Pulmonary artery endothelial cell (primary cell): ENCODE measurements at places on chromosomes 2 and 18.

- no peak for DNase-seq
Measured at GRCh38 chr2:56729212-56729611, 545.4 kb downstream of the CCDC85A start.

DNA sequence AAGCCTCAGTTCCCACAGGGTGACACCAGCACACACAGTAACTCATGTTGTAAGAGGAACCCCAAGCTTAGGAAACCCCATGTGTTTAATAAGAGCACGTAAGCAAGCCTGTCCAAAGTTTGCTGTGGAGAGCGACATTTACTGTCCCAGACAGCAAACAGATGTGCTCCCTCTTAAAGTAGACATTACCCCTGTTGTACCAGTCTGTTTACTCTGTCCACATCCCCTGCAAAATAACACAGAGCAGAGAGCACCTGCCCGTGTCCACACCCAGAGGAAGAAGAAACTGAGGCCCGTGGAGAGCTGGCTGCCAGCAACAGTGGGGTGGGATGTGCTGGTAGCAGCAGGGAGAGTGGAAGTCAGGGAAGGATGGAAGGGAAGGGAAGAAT, 243.5 kb downstream of the GBX2 start:
- no peak for DNase-seq

DNA sequence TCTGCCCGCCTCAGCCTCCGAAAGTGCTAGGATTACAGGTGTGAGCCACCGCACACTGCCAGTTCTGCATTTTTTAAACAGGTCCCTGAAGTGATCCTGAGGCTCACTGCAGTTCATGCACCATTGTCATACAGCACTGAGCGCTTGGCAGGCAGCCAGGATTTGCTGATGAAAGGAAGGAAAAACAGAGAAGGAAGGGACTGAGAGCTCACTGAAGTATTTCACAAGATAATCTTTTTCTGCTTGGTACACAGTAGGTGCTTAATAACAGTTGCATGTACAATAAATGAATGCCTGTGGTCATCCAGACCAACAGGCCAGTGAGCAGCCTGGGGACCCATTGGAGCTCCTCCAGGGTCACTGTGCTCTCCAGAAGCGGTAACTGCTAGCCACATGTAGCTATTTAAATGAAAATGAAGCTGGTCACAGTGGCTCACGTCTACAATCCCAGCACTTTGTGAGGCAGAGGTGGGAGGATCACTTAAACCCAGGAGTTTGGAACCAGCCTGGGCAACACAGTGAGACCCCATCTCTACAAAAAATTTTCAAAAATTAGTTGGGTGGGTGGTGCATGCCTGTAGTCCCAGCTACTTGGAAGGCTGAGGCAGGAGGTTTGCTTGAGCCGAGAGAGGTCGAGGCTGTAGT, 33.1 kb upstream of the SMAD7 start:
- DNase-seq = no peak

- DNase-seq = no peak
Measured at GRCh38 chr2:219506153-219506801, 7.6 kb downstream of the GMPPA start.

GRCh38 chr18:37577051-37577611, 11.5 kb upstream of the CELF4 start:
- DNase-seq = no peak

DNA sequence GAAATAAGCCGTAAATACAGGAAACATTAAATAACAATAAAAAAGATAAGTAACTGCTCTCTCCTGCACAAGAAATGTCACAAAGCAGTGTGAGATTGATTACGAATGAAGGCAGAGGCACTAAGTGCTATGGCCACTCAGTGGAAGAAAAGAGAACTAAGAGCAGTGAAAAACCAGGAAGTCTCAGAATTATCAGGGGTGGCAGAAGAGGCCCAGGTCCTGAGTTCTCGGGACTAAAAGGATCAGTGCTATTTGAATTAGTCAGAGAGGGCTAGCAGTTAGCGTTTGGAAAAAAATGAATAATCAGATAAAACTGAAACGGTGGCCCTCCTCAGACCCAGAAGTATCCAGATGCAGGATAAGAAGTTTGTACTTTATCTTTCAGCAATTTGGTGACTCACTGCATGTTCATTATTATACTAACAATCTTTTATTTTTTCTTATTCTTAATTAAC, 367.1 kb downstream of the ZEB2 start:
- DNase-seq = no peak

DNA sequence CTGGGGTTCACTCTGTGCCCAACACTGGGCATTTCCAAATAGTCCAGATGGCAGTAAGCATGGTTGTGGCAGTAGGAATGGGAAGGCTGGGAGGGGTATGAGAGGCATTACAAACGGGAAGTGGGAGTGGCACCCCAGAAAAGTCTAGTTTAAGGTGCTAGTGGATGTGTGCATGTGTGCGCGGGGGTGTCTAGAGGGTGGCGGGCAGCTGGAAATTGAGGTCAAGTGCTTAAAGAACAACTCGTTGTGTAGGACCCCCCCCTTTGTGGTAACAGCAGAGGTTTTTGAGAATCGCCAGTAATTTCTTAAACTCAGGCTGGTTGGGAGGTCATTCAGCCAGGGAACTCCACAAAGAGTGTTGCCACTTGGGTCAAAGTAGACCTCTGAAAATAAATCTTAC, 69.9 kb downstream of the RHBDD1 start:
- DNase-seq = no peak

- no peak for DNase-seq
Measured at GRCh38 chr18:48613589-48614404, 75.0 kb downstream of the CTIF start.
